Fibroblast of skin of right biceps (primary cell): ENCODE measurements at places on chromosomes 7 and 10.

DNA sequence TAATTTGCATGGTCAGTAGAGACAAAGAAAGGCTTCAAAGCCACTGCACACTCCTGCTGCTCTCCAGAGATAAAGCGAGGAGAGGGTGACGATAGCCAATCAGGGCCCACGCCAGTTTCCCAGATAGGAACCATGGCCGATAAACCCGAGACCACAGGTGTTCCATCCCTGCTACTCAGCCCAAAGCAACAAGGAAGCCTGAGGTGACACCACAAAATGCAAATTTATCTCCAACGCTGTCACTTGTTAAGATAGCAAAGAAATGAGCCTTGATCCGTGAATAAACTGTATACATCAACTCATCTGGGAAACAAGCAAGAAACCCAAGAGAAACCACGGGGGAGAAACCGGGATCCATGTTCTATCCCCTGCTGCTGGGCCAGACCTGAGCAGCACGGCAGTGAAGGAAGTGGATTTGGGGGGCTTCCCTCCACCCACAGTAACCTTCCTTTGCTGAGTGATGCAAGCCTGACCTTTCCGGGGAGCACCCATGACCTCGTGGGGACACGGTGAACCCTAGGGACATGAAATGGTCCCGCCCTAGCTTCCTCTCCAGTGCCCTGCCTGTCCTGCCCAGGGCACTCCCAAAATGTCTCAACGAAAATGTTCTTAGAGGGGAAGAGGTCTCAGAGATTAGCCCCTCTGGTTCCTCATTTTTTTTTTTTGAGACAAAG lies 164.6 kb downstream of the PTPRN2 start:
- no peak for DNase-seq

GRCh38 chr7:117146059-117146458 lies 176.8 kb downstream of the WNT2 start:
- no peak for DNase-seq

- peak; percentile 78 for DNase-seq
These were observed 576 bp upstream of the CSGALNACT2 start for GRCh38 chr10:43137717-43138020.

GRCh38 chr7:56040730-56041129 lies 10.5 kb downstream of the PSPH start:
- DNase-seq = no peak

GRCh38 chr10:89204621-89205185 lies 2.4 kb downstream of the CH25H start:
- peak; percentile 75 for DNase-seq

- DNase-seq = no peak
These were observed 177.2 kb downstream of the TAX1BP1 start for GRCh38 chr7:27917119-27917518.

DNA sequence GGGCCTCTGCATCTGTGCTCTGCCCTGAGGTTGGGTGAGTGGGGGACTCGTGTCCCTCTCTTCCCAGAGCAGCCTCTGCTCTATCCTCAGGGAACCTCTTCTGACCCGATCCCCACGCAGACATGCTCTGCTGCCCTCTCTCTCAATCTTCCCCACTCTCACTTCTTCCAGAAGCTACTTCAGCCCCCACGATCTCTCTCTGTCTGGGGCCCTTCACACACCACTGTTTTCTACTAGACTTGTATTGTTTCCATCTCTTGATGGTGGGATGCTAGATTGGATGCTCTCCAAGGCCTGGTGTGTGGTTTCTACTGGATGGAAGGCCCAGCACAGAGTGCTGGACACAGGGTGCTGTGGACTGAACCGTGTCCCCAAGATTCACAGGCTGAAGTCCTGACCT lies 10.0 kb downstream of the MGMT start:
- DNase-seq = no peak

DNA sequence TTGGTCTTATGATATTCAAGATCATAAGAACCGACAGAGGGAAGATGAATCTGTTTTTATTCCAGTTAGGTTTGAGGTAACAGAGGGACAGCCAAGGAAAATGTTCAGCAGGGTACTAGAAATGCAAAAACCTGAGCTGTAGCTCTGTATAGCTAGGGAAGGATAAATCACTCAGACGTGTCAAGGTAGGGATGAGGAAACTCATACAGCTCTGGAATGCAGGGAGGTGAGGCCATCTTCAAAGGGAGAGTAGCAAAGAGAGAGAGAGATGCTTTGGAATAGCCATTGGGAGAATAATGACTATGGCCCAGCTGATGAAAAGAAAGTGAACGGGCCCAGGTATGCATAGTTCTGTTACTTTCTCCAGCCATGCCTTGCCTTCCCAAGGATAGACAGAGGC lies 77.8 kb downstream of the PAX2 start:
- DNase-seq = no peak
